ENCODE measurements at places on chromosomes 3 and 15.
A peak's percentile ranks its signal among the peaks of the same experiment; 100 is the strongest.

GRCh38 chr3:186784820-186785494 is 1.6 kb downstream of the EIF4A2 start:
- no peak for DNase-seq

DNA sequence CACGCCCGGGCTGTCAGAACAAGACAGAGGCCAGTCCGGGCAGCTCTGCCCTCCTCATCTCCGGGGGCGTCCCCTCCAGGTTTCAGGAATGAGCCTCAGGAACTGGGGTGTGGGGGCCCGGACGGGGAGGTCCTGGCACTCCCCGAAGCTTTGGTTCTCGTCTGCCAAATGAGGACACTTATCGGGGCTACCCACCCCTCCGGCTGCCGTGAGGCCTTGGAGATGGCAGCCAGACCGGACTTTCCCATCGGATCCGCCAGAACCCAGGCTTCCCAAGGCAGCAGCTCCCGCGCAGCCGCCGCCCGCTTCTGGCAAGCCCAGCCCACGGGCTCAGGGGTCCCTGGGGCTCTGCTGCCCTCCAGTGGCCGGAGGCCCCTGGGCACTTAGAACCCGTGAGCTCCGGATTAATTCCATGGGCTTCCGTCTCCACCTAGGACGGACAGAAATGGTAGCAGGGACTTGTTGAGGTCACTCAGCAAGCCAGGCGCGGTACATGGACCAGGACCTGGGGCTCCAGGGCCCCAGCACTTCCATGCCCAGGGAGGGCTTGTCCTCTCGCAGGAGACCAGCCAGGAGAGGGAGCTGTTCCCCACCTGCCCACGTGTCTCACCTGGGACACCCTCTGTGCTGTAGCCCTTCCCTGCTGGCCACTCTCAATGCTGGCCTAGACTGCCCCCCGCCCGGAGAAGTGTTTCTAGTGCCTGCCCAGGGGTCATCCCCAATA is 89.4 kb downstream of the LINGO1 start:
- DNase-seq: peak; percentile 78

- DNase-seq: no peak
Observed at GRCh38 chr15:43277901-43278300, 11.2 kb upstream of the TGM5 start.

- peak; percentile 34 for DNase-seq
Observed at GRCh38 chr3:132486099-132486498, 68.8 kb downstream of the DNAJC13 start.

- no peak for DNase-seq
Observed at GRCh38 chr15:99504071-99504822, 61.5 kb upstream of the MEF2A start.

GRCh38 chr3:147425388-147425850 is 16.3 kb downstream of the ZIC1 start:
- no peak for DNase-seq

GRCh38 chr15:65551183-65551582 is 20.9 kb downstream of the HACD3 start:
- no peak for DNase-seq

DNA sequence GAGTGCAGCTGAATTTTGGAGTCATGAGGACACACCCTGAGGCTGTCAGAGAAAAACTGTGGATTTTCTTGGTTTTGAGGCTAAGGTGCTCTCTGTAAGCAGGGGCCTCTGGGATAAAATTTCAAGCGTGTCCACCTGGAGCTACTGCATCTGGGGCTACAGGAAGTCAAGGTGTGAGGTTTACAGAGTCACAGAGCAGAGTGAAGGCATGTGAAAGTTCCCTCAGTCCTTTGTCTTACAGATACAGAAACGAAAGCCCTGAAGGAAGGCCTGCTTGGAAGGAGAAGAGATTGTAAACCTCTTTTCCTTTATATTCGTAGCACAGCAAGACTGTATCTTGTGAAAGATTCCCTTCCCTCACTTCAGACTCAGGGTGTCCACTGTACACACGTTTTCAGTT is 138.6 kb downstream of the OPA1 start:
- no peak for DNase-seq

DNA sequence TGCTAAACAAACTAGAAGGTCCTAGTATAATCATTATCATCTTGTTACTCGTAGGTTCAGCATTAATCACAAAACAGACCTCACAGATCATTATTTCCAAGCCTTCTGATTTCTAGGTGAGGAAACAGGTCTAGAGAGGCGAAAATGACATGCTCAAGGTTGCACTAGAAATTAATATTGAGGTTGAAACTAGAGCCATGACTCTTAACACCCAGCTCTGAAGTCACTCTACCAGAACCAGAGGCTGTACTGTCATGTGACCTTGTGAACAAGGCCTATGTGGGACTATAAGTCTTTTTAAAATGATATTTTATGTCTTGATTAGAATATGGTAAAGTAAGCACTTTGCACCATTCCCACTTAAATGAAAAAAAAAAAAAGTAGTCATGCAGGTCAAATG is 23.8 kb upstream of the FGF12 start:
- no peak for DNase-seq

GRCh38 chr3:16837602-16838001 is 47.2 kb upstream of the PLCL2 start:
- peak; percentile 14 for DNase-seq
